Activated naive CD4-positive, alpha-beta T cell treated with anti-CD3 and anti-CD28 coated beads, Interleukin-2, amount 50 U/mL, for 72 hours (primary cell): ENCODE measurements at places on chromosomes 2 and 18. TPM values are rescaled to one million over a fixed set of nuclear protein-coding genes. Genes with fewer than 3 reads are reported as not detected.

GRHL1 gene
- 0.59 TPM for total RNA-seq

PAX3 gene
- not detected for total RNA-seq

SERPINB11 gene
- not detected for total RNA-seq

IMPACT gene
- 13.6 TPM for total RNA-seq
